GM04503 (cell line): ENCODE measurements at places on chromosomes 2 and 18.

GRCh38 chr18:75531212-75531850, 103.8 kb upstream of the SMIM21 start:
- no peak for DNase-seq

GRCh38 chr2:65781756-65782155, 349.4 kb upstream of the SPRED2 start:
- DNase-seq = no peak

DNA sequence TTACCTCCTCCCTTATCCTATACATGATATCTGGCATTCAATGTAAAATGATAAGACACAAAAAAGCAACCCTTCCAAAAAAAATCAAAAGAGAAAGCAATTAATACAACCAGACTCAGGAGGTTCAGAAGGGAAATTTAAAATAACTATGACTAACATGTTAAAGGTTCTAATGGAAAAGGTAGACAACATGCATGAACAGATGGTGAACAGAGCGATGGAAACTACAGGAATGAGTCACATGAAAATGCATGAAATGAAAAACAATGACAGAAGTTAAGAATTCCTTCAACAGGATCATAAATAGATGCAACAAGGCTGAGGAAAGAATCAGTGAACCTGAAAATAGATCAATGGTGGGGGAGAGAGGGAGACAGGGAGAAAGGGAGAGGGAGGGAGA, 26.1 kb upstream of the ERCC3 start:
- no peak for DNase-seq

GRCh38 chr2:105338020-105338385, 663 bp downstream of the C2orf49 start:
- no peak for DNase-seq

DNA sequence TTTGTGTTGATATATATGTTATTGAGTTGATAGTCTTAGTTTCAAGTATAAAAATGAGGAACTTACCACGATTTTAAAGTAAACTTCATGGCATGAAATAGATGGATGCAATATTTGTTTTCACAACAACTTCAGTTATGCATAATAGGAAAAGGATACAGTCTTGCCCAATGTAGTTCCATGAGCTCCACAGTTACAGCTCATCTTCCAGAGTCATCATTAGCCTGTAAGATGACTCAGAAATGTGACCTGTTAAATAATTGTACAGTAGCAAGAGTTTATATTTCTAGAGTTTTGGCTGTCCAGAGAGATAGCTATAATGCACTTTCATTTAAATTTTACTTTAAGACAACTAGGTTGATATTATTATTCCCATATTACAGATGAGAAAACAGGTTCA, 80.9 kb upstream of the ARHGAP28 start:
- no peak for DNase-seq
